Pancreas (tissue), 10 donors: ENCODE measurements at places on chromosomes 6 and 20. TPM values are rescaled to one million over a fixed set of nuclear protein-coding genes. Genes with fewer than 3 reads are reported as not detected.

- no peak overlapping the region for H3K27ac ChIP-seq
- no peaks in the 10 kb centered on the region for H3K36me3 ChIP-seq
- no peaks in the 10 kb centered on the region for H3K27me3 ChIP-seq
- no peak overlapping the region for H3K4me3 ChIP-seq
- no peak for DNase-seq
- H3K4me1 ChIP-seq, result no peaks in the 10 kb centered on the region
These were observed 16.9 kb upstream of the RFPL4B start for GRCh38 chr6:112330071-112330878.

- H3K36me3 ChIP-seq, result peaks cover 23% of the 10 kb centered on the region
- no peak overlapping the region for H3K27ac ChIP-seq
- no peak overlapping the region for H3K4me3 ChIP-seq
These were observed 6.7 kb downstream of the STK4 start for GRCh38 chr20:44973053-44973452.

DNA sequence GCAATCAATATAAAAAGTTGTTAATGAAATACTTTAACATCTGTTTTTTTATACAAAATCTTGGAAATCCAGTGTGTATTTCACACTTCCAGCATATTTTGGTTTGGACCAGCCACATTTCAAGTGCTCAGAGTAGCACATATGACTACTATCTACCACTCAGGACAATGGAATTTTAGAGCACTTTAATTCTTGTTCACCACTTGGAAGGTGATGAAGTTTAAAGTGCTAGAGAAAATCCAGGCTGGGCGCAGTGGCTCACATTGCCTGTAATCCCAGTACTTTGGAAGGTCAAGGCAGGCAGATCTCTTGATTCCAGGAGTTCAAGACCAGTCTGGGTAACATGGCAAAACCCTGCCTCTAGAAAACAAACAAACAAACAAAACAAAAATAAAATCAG is 6.1 kb upstream of the SLC35B3 start:
- H3K4me1 ChIP-seq, result no peaks in the 10 kb centered on the region
- no peak overlapping the region for H3K4me3 ChIP-seq
- no peaks in the 10 kb centered on the region for H3K27me3 ChIP-seq
- H3K36me3 ChIP-seq, result no peaks in the 10 kb centered on the region
- H3K27ac ChIP-seq, result no peak overlapping the region
- no peak for DNase-seq

GRCh38 chr6:108453601-108454185 is 107.0 kb upstream of the FOXO3 start:
- DNase-seq, result no peak
- H3K27me3 ChIP-seq, result no peaks in the 10 kb centered on the region
- no peaks in the 10 kb centered on the region for H3K4me1 ChIP-seq

Gene RBM39
- total RNA-seq, result 98.7 TPM

- H3K4me3 ChIP-seq, result no peak overlapping the region
- no peaks in the 10 kb centered on the region for H3K4me1 ChIP-seq
- no peaks in the 10 kb centered on the region for H3K36me3 ChIP-seq
- no peak for DNase-seq
These were observed 44.1 kb upstream of the GRM4 start for GRCh38 chr6:34189806-34190503.

DNA sequence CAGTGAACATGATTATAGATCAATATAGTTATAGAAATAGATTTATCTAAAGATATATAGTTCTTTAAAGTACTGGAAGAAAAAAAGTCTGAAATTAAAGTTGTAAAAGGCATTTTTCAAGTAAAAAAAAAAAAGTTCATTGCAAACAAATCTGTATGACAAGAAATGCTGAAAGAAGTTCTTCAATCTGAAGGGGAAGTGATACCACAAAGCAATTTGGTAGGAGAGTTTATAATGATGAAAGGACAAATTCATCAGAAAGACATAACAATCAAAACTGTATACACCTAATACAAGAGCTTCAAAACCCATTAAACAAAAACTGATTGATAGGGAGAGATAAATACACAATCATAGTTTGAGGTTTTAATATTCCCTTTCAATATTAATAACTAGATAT is 14.1 kb downstream of the HUS1B start:
- no peaks in the 10 kb centered on the region for H3K27me3 ChIP-seq
- H3K4me3 ChIP-seq, result no peak overlapping the region
- no peaks in the 10 kb centered on the region for H3K36me3 ChIP-seq

Gene TMEM151B
- 0.12 TPM for total RNA-seq

GRCh38 chr20:53934421-53935343 is 135.7 kb downstream of the BCAS1 start:
- peak overlapping the region; percentile 42 for H3K27ac ChIP-seq
- DNase-seq, result no peak
- H3K4me3 ChIP-seq, result no peak overlapping the region
- H3K27me3 ChIP-seq, result no peaks in the 10 kb centered on the region
- no peaks in the 10 kb centered on the region for H3K36me3 ChIP-seq

Gene KCNQ5
- total RNA-seq, result 1.1 TPM

DNA sequence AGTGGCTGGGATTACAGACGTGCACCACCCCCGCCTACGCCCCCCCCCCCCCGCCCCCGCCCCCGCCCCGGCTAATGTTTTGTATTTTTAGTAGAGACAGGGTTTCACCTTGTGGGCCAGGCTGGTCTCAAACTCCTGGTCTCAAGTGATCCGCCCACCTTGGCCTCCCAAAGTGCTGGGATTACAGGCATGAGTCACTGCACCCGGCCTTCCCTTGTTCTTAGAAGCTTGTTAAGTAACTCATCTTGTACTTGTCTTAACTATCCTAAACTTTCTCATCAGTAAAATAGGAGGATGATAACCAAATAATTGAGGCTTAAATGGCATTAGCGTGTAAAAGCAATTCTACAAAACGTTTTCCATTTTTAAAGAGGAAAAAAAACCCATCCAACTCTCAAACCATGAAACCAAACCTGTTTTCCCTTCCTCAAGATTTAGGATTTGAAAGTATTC is 4.2 kb downstream of the CDYL start:
- H3K4me1 ChIP-seq, result no peaks in the 10 kb centered on the region
- H3K27ac ChIP-seq, result no peak overlapping the region
- H3K4me3 ChIP-seq, result no peak overlapping the region
- H3K36me3 ChIP-seq, result no peaks in the 10 kb centered on the region
- H3K27me3 ChIP-seq, result no peaks in the 10 kb centered on the region
- DNase-seq, result no peak

DNA sequence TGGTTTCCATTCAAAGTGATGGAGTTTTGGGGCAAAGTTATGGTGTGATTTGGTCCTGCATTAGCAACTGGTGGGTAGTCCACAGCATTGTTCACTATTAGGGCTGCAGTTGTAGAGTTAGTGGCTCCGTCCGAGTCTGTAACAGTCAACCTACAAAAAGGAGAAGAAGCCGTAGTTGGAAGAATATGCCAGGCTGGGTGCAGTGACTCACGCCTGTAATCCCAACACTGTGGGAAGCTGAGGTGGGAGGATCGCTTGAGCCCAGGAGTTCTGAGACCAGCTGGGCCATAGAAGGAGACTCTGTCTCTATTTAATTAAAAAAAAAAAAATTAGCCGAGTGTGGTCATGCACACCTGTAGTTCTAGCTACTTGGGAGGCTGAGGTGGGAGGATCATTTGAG is 69.5 kb downstream of the KIAA0319 start:
- no peaks in the 10 kb centered on the region for H3K36me3 ChIP-seq
- H3K4me3 ChIP-seq, result no peak overlapping the region
- no peak for DNase-seq
- no peaks in the 10 kb centered on the region for H3K4me1 ChIP-seq

Gene ZBP1
- total RNA-seq, result not detected

GRCh38 chr20:31924561-31924960 is 27.3 kb downstream of the PDRG1 start:
- H3K4me3 ChIP-seq, result no peak overlapping the region
- no peak overlapping the region for H3K27ac ChIP-seq
- no peaks in the 10 kb centered on the region for H3K4me1 ChIP-seq
- no peaks in the 10 kb centered on the region for H3K27me3 ChIP-seq
- no peak for DNase-seq
- no peaks in the 10 kb centered on the region for H3K36me3 ChIP-seq

- no peak overlapping the region for H3K4me3 ChIP-seq
- no peak overlapping the region for H3K27ac ChIP-seq
- no peaks in the 10 kb centered on the region for H3K27me3 ChIP-seq
- DNase-seq, result no peak
- no peaks in the 10 kb centered on the region for H3K4me1 ChIP-seq
These were observed 270.4 kb upstream of the PLCB4 start for GRCh38 chr20:8798505-8798904.

Gene PDE7B
- 1.2 TPM for total RNA-seq
